NCI-H187 treated with DMSO at 0.1 percent for 48 hours (cell line): ENCODE measurements at places on chromosomes 2 and 18.

GRCh38 chr2:1987379-1987778 is 243.1 kb upstream of the PXDN start:
- no peak for DNase-seq

DNA sequence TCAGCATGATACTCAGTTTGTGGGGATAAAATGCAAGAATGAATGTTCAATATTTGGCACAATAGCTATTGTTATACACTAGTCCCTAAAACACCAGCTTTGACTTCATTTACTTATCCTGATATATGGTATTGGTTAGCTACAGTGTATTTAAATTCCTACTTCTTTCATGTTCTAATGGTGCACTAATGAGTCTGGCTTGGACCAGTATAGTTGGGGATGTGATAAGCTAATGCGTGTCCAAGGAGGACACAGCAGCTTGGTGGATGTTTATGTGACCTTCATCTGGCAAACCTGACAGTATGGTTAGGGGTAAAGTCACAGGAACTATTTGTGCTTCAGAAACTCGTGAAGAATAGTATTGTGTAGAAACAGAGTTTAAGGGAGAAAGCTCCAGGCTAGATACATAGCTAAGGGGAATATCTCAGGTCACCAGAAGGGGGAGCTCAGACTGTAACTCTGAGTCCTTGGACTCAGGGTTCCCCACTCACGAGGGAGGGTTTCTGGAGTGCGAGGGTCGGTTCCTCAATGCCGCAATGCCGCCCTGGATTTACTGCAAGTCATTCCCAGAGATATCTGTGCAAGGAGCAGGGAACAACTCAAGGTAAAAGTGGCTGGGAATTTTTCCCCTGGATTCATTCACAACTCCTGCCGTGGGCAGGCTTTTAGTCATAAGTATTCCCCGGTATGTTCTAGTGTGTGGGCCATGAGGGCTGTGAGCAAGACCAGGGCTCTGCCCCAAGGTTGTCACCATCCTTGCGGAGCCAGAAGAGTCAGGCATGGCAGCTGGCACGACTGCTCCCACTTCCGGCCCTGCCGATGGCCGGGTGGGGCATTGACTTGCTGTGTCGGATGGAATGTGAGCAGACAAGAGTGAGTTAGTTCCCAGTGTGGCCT is 14.5 kb downstream of the IL1R2 start:
- DNase-seq, result no peak

DNA sequence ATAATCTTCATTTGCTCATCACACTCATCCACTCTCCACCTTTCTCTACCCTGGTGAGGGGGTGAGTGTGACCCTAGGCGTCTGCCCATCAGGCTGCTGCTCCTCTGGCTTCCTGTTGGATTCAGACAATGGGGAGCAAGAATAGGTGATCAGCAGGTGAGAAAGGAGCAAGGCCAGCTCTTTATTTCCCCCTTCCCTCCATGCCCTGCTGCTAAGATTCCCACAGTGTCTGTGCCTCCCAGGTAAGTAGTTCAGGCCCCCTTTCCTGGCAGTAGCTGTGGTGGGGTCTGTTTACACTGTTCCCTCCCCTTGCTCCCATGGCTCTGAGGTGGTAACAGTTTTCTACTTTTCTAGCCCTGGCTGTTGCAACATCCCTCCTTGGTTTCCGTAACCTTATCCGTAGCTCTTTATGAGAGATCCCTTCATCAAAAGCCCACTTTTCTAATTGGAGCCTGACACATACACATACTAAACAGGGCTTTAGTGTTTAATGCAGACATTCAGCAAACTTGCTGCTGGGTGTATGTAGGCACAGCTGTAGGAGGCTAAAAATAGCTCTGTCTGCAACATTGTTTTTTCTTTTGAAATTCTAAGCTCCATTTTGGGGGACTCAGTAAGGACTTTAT is 27.5 kb downstream of the MAP2 start:
- no peak for DNase-seq

DNA sequence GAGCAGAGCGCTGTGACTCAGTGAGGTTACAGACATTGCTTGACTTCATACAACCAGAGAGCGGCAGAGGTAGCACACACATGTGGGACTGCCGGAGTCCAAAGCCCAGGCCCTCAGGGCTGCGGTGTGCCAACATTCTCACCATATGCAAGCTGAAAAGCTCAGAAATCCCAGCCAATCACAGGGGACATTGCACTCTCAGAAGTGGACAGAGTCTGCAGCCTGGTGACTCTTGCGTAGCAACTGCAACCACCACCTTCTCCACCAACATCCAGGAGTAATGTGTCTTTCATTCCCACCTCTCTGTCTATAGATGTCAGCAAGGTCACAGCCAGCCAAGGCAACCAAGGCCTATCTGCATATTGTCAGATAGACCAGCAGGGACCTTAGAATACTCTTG is 158.1 kb downstream of the TTC32 start:
- no peak for DNase-seq

DNA sequence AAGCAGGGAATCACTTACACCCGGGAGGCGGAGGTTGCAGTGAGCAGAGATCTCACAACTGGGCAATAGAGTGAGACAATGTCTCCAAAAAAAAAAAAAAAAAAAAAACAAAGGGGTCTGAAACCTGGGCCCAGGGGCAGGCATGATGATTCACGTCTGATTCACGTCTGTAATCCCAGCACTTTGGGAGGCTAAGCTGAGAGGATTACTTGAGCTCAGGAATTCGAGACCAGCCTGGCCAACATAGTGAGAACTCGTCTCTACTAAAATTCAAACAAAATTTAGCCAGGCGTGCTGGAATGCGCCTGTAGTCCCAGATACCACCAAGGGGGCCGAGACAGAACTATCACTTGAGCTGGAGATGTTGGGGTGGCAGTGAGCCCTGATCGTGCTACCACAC is 30.3 kb downstream of the TEX44 start:
- DNase-seq, result no peak

DNA sequence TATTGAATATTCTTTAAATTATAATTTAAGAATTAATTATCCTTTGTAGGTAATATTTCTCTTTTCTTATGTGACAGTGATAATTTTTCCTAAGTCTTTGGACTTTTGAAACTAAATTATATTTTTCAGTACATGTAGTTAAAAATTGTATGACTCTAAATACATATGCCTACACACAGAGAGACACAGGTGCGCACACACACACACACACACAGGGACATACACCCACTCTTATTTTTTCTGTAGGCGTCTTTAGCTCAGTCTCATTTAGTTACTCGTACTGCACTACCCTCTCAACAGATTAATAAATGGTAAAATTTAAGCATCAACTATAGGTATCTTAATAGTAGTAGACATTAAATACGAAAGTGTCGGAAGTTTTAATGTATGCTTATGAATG is 56.1 kb downstream of the ZNF236 start:
- no peak for DNase-seq

GRCh38 chr18:69981948-69982347 is 34.3 kb upstream of the CD226 start:
- no peak for DNase-seq

GRCh38 chr2:169716238-169716886 is 17.3 kb upstream of the KLHL23 start:
- DNase-seq, result no peak

GRCh38 chr2:182638667-182639066 is 77.4 kb upstream of the DNAJC10 start:
- no peak for DNase-seq

- DNase-seq, result no peak
These were observed 20.5 kb downstream of the CARF start for GRCh38 chr2:202932425-202933138.

DNA sequence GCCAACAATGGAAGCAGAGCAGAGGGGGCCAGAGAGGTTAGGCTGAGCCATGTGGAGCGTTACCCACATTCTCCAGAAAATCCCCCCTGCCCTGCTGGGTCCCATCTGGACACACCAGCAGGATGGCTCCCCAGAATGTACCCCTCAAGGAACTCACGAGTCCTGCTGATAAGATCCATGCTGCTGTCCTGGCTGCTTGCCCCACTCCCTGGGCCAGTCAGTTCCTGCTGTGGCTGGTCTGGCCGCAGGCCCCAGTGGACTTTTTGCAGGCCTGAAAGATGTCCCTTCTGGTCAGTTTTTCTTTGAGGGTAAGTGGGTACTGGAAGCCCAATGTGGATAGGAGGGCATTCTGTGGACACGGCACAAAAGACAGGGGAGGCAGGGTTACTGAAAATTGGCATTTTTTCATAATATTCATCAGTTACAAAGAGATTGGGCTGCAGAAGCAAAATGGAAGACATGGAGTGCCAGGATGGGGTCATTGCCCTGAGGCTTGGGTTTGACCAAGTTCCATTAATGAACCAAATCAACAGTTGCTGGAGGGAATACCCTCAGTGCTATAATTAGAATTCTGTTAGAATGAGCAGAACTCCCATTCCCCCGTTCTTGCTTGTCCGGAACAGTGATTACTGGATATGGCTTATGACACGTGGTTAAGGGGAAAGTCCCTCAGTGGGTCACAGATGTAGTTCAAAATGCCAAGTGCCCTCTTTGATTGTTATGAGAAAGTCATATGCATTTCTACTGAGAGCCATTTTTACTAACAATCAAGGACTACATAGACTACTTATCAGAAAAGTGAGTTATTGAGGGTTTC is 38.7 kb downstream of the SLC4A5 start:
- DNase-seq, result no peak
